NCI-H1436 treated with DMSO at 0.1 percent for 48 hours (cell line): ENCODE measurements at places on chromosomes 1 and 21.

DNA sequence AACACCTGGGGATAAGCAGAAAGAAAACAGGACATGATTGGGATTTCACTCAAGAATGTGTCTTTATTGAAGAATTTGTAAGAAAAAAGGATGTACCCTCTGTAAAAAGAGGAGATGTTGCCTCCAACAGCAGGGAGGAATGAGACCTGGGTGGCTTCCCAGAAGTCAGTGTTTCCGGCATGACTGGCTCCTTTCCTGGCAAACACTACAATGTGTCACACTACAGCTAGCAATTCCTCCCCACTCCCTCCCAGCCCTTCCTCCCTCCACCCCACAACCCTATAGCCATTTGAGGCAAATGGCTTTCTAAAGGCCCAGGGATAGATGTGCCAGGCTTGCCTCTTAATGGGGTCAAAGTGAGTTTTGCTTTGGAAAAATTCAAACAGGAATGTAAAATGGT is 11.5 kb upstream of the COL8A2 start:
- DNase-seq: no peak

DNA sequence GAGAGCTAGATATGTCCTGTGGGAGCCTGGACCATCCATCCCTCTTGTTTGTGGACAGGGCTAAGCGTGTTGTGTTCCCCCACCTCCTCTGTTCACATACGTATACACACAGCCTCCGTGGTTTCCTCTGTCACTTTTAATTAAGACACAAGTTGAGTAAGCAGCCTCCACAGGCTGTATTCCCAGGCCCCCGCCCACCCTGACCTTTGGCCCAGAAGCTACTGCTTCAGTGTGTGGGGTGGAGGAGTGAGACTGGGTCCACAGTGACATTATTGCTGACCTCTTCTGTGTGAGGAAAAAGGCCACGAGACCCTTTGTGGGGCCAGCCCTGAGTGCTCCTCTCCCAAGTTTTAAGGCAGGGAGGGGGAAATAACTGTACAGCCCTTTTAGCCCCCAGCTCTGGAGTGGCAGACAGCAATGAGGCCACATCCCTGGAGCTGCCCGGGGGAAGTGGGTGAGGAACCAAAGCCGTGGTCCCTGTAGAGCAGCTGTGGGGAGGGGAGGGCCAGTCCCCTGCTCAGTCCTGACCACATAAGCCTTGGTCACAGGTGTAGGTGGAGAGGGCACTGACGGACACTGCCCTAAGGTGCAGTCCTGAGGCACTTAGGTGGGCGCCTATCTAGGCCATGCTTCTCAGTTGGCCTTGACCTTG is 4.4 kb downstream of the ELOVL1 start:
- no peak for DNase-seq

DNA sequence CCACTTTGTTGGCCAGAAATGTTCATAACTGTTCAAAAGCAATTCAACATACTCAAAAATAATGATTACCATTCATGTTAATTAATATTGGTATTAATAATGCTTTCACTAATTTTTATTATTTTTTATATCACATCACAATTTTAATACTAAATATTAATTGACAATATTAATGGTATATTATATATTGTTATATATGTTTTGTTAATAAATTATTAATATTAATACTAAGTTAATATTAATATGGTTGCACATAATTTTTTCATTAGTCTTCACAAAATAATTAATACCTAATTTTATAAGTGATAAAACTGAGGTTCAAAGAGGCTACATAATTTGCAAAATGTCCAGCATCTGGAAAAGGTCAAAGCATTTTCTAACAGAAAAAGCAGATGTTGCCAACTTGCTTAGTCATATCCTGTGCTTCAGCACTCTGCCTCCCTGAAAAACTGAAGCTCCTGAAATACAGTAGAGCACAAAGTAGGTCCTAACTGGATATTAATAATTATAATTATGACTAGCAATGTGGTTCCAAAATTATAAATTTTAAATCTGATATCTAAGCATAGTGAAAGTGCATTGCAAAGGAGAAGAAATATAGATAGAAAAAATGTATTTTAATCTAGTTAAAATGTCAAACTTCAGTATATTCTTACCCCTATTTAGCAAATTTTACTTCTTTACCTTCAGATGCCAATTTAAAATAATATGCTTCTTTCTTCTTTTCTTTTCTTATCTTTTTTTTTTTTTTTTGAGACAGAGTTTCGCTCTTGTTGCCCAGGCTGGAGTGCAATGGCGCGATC is 123.2 kb upstream of the TNFSF4 start:
- no peak for DNase-seq

DNA sequence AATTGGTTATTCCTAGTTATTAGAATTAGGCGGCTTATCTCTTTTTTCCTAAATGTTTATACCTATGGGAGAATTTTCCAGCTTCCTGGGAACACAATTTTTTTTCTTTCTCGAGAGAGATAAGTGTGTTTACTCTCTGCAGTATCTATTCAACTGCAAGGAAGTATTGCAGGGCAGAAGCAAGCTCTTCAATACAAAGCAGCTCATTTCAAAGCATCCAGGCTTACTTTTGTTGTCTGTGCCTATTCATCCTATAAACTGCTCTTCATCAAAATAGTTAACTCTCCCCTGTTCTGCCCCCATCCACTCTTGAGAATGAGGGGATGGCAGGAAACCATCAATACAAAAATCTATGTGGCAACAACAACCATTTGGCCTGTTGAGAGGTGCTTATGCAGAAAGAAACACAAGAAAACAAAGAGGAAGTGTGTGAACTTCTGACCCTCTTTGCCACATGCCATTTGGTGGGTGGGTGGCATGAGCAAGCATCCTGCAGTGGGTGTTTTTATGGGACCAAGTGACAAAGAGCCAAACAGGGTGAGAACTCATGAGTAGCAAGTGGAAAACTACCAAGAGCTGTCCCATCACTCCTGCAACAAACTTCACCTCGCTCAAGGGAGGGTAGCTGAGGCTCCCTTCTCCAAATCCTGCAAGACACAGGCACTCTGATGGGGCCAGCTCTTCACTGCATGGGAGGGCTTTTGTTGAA is 50.6 kb upstream of the MRPS6 start:
- no peak for DNase-seq

- DNase-seq: no peak
These were observed 139.3 kb upstream of the KIAA0040 start for GRCh38 chr1:175331891-175332290.

DNA sequence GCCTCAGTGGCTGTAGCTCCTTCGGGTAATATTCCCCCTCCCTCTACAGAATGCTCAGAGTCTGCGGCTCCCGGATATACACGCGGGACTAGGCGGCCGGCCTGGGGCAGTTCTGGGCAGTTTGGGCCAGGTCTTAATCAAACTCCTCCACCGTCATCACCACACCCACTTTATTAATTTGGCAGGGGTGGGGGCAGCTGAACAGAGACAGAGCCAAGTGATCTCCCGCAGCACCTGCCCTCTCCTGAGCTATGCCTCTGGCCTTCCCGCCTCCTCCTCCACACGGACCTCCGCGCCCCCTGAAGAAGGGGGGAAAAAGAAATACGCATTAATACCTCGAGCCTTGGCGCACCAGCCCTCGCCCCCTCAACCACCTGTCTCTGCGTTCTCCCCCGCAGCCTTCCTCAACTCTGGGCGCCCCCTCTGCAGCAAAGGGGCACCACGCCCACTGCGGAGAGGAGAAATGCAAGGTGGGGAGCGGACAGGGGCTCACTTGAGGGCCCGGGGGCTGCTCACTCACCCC is 42.6 kb downstream of the CD34 start:
- no peak for DNase-seq

GRCh38 chr21:44947111-44947929 is 7.5 kb downstream of the SLX9 start:
- DNase-seq: no peak

- DNase-seq: no peak
These were observed 205.8 kb upstream of the DUSP10 start for GRCh38 chr1:221947731-221948130.

GRCh38 chr1:165880993-165881392 is 53.6 kb downstream of the UCK2 start:
- no peak for DNase-seq

DNA sequence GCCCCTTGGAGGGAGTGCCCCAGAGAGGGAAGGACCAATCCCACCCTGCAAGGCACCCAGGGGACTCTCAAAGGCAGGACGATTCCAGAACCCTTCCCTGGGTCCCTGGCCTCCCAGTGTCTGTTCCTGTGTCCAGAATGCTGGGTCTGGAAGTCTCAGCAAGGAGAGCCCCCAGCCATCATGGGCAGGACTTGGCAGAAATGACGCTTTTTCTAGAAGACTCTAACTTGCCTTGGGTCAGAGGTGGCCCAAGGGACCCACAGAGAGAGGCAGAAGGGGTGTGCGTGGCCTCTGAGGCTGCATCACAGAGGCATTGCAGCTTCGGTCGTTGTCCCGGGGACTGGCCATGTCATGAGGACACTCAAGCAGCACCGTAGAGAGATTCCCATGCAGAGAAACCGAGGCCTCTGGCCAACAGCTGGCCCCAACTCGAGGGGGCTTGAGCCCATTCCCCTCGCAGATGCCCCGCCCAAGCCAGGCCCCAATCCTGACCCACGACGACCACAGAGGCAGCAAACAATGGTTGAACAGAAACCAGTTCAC is 57.8 kb downstream of the WNT9A start:
- no peak for DNase-seq

DNA sequence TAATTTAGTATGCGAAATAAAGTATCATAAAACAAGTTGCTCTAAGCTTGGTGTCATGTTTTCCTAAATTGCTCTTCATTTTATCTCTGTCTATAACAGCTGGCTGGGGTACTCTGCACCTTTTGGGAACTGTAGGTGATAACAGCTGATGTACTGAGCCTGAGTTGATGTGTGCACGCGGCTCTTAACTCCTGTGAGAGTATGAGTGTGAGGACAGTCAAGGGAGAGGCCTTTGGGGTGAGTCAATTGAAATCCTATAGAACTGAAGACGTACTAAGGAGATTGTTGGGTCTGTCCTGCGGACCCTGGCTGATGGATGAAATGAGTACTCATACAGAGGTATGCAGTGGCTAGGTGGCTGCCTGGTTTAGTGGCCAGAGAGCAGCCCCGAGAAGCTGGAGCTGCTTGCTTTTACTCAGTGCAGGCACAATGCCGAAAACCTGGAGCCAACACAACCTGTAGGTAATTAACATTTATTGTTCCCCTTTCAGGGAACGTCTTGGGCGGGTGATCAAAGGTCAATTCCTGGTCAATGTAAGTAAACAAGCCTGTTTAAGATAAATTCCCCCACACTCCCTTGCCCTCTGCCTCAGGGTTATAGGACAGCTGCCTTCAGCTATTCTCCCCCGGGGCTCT is 188.5 kb downstream of the PRDM2 start:
- no peak for DNase-seq

- no peak for DNase-seq
These were observed 19.5 kb upstream of the SELENON start for GRCh38 chr1:25780318-25781129.

GRCh38 chr1:227378871-227379554 is 60.7 kb upstream of the CDC42BPA start:
- no peak for DNase-seq

DNA sequence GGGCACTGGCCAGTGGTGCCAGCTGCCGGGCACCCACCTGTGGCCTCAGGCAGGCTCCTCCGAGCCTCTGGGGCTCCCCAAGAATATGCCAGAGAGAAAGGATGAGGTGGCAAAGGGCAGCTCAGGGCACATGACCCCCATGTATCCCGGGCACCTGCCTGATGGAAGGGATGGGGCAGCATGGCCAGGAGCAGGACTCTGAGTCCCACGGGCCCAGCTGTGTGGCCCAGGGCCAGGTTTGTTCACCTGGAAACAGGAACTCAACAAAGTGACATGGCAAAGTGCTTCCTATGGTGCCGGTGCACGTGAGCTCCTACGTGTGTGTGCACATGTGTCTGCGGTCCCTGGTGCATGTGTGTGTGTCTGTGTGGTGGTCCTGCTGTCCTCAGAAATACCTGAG is 9.5 kb upstream of the GPR153 start:
- no peak for DNase-seq

- DNase-seq: no peak
These were observed 13.5 kb upstream of the HJV start for GRCh38 chr1:146035048-146035423.

- DNase-seq: no peak
These were observed 106.1 kb downstream of the RWDD3 start for GRCh38 chr1:95340061-95340460.

DNA sequence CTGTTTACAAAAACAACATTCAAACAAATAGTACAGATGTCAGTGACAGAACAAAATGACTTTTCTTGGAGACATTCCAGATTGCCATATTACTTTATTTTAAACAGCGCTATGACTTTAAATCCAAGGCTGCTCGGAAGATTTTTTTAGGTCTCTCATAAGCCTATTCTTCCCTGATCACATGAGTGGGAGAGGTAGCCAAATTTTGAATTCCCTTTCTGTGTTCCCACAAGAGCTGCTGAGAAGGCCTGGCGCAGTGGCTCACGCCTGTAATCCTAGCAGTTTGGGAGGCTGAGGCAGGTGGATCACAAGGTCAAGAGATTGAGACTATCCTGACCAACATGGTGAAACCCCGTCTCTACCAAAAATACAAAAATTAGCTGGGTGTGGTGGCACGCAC is 53.7 kb downstream of the SLC35A3 start:
- DNase-seq: no peak

DNA sequence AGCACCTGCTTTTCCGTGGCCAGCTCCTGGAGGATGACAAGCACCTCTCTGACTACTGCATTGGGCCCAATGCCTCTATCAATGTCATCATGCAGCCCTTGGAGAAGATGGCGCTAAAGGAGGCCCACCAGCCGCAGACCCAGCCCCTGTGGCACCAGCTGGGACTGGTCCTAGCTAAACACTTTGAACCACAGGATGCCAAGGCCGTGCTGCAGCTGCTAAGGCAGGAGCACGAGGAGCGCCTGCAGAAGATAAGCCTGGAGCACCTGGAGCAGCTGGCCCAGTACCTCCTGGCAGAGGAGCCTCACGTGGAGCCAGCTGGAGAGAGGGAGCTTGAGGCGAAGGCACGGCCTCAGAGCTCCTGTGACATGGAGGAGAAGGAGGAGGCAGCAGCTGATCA is 413 bp downstream of the UBL4B start:
- DNase-seq: no peak
